NCI-H1105 (cell line): ENCODE measurements at places on chromosomes 7 and 10.

GRCh38 chr7:115352375-115352774 lies 430.5 kb downstream of the MDFIC start:
- no peak for DNase-seq

DNA sequence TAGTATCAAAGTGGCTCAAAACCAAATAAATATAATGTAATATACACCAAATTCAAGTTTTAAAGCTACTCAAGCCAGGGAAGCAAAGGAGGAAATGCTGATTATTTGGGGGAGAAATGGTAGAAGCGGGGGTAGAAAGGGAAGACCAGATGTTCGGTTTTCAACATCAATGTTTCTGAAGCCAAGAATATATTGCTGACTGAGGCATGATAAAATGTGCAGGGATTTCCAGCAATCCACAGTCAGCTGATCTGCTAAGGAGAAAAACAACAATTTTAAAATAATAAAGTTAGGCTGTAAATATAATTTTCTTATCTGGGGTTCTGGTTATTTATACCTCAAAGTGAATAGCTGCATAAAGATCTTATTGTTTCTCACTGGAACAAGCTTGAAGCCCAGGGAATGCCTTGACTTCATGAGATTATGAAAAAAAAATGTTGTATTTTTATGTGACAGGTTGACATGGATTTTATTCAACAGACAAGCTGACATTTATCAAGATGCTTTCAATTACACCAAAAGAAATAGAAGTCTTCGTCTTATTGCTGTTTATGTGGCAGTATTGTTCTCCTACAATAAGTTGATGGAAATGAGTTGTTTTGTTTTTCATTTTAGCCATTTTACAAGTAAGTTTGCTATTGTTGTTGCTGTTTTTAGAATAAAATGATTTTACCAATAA lies 28.6 kb upstream of the BMPER start:
- no peak for DNase-seq

- no peak for DNase-seq
Observed at GRCh38 chr7:48052748-48053147, 17.4 kb downstream of the C7orf57 start.

- no peak for DNase-seq
Observed at GRCh38 chr10:3654496-3654895, 130.5 kb downstream of the KLF6 start.

DNA sequence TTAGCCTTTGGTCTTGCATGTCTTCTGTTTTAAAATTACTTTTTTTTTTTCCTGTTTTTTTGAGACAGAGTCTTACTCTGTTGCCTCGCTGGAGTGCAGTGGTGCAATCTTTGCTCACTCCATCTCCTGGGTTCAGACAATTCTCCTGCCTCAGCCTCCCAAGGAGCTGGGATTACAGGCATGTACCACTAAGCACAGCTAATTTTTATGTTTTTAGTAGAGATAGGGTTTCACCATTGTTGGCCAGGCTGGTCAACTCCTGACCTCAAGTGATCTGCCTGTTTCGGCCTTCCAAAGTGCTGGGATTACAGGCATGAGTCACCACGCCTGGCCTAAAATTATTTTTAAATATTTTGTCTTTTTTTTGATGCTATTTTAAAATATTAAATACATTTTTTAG lies 38.5 kb downstream of the MLLT10 start:
- DNase-seq: no peak

GRCh38 chr10:71042216-71042615 lies 153.9 kb upstream of the PCBD1 start:
- DNase-seq: no peak

GRCh38 chr10:72097448-72098300 lies 9.3 kb upstream of the SPOCK2 start:
- DNase-seq: no peak

- DNase-seq: no peak
Observed at GRCh38 chr7:88317422-88317821, 10.7 kb upstream of the STEAP4 start.

GRCh38 chr7:1438821-1439220 lies 20.4 kb downstream of the MICALL2 start:
- no peak for DNase-seq

DNA sequence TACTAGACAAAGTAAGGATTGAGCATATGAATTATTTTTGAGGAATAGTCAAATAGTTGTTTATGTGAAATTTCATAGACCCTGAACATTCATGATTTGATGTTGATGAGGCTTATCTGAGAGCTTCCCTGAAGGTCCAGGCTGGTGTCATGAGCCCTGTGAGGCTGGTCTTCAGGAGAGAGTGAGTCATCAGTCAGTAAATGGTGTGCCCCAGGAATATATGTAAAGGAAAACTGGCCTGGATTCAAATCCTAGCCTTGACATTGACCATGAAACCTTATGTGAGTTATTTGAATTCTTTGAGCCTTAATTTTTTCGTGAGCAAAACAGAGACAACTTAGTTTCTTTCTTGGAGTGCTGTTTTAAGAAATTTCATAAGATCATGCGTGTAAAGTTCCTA lies 6.2 kb downstream of the TMEM236 start:
- no peak for DNase-seq

DNA sequence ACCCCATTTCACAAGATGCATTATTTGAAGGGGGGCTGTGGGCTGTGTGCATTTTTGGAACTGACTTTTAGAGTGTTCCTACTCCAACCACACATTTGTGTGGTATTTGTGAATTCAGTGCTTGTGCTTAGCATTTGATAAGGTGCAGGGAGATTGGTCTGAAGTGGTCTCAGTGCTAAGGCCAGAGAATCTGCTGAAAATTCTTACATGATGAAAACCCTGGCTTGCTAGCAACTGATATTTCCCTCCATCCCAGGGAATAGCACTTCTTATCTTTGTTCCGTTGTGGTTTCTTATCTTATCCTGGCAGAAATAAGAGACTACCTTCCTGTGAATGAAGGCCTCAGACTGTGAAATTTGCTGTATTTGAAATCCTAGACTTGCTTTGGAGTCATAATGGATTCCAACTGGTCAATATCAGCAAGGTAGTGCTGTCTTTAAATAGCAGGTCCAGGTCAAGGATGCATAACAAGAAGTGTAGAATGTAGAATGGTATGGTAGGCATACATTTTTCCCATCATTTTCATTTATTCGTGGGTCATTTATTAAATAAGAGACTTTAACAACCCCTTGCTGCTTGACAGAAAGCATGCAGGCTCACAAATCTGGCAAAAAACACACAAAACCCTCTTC lies 986.9 kb downstream of the REEP3 start:
- no peak for DNase-seq

DNA sequence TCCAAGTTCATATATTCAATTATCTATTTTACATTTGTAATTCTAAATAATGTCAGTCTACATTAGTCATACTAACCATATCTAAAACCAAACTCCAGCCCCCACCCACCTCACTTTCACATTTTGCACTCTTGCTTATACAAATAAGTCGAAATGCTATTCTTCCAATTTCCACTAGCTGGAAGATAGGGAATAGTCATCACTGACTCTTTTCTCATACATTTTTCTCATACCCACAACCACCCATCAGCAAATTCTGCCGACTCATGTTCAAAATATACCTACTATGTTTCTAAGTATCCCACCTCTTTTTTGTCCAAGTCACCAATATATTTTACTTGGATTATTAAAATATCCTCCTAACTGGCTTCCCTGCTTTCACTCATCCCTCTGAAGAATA lies 93.2 kb upstream of the DGKB start:
- DNase-seq: no peak

DNA sequence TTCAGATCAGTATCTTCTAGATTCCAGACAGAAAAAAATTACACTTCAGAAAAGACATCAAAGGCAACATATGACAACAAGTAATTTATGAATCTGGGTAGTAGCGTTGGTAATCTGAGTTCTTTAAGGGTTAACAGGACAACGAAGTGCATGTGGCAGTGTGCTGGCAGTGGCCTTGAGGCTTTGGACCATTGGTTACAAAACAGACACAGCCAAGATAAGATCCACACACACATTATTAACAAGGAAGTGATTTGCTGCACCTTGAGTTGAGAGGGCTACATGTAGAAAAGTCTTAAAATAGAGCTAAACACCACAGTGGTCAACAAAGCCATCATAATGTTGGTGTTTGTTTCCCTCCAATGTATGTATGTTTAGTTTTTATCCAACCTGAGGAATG lies 40.6 kb downstream of the AKR1D1 start:
- DNase-seq: no peak

DNA sequence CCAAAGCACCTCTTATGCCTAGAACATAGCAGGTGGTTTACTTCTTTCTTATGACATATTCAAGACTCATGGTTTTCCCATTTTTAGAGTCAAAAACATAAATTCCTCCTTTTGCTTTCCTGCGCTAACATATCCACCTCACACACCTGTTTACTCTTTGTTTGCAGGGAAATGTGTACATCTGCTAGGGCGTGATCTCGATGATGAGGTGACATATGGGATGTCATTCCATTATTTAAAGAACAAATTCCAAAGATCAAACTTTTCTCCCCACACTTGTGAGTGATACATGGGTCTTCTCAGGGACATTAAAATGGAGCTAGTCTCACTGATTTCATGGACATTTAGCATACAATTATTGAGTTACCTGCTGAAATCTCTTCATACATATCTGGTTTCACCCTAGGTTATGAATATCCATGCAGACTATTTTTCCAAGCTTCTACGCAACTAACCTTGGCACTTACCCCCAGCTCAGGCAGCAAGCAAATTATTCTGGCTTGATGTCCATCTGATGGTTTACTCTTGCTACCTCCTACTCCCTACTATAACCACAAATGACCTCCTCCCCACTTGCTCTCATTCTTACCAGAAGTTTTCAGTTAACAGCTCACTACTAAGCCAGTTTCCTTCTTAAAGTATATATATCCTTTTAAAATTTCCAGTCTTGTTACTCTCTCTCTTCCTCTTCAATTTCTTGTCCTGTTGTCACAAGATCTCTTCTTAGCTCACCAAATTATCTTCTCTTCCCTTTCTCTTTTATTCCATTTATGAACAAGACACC lies 208.5 kb downstream of the RNLS start:
- no peak for DNase-seq

DNA sequence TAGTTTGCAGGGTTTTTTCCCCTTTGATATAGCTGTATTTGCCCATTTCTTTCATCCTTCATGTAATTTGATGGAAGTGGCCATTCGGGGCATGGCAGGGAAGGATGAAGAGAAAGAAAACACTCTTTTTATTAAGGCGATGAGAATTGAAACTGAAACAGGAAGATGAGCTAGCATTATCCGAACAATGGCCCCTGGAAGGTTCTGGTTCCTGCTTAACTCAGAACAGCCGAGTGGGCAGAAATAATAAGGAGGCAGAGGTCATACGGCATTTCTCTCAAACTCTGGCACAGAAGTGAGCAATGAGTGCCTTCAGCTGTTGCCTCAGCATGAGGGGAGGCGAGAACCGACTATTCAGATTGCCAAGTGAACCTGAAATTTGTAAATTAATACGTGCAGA lies 113.2 kb upstream of the MYO3A start:
- no peak for DNase-seq

GRCh38 chr7:141001122-141001521 lies 13.6 kb downstream of the MRPS33 start:
- no peak for DNase-seq

- DNase-seq: no peak
Observed at GRCh38 chr7:44989132-44989531, 10.3 kb upstream of the MYO1G start.

DNA sequence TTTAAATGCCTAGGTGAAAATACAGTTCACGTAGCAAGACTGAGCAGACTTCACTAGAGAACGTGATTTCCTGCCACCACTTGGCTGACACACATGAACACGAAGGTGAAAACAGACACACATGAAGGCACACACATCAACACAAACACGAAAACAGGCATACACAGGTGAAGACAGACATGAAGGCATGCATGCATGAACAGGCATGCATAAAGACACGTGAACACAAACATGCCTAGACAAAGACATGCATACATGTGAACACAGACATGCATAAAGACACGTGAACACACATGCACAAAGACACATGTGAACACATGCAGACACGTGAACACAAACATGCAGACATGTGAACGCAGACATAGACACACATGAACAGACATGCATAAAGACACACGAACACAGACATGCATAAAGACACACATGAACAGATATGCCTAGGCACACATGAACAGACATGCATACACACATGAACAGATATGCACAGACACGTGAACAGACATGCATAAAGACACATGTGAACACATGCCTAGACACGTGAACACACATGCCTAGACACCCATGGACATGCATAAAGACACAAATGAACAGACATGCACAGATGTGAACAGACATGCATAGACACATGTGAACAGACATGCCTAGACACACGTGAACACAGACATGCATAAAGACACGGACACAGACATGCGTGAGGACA lies 243.1 kb downstream of the ZMYND11 start:
- DNase-seq: no peak

DNA sequence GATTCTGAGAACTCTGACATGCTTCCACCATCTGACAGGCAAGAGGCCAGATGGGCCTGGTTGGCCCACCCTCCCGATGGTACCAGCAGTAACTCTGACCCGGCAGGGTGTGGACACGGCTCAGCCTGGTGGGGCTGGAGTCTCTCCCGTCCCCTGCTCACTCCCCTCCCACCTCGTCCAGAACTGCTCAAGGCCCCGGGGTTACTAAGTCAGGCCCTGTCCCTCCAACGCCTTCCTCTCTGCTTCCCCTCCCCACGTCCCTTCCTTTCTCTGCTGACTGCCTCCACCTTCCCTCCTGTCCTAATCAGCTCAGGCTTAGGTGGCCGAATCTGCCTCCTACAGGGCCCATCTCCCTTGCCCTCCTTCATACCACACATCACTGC lies 12.5 kb downstream of the CALML5 start:
- DNase-seq: no peak

DNA sequence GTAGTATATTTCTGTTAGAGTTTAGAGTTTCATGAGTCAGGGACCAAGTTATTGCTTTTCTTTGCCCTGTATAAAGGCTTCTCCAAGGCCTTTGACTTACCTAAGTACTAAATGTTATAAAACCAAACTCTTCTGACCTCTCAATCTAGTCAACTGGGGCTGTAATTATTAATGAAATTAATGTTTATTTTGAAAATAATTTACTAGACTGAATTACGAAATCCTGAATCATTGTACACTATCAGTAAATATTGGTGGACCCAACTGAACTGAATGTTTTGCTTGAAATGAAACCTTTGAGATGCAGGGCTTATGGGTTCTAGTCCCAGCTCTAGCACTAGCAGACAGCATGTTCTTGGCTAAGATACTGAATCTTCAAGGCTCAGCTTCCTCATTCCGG lies 1.7 kb upstream of the CYP2C9 start:
- DNase-seq: no peak
